ENCODE measurements at places on chromosomes 6 and 20. TPM values are rescaled to one million over a fixed set of nuclear protein-coding genes. Genes with fewer than 3 reads are reported as not detected.

- DNase-seq: no peak
Measured at GRCh38 chr6:31178143-31179041, 7.9 kb upstream of the POU5F1 start.

DNA sequence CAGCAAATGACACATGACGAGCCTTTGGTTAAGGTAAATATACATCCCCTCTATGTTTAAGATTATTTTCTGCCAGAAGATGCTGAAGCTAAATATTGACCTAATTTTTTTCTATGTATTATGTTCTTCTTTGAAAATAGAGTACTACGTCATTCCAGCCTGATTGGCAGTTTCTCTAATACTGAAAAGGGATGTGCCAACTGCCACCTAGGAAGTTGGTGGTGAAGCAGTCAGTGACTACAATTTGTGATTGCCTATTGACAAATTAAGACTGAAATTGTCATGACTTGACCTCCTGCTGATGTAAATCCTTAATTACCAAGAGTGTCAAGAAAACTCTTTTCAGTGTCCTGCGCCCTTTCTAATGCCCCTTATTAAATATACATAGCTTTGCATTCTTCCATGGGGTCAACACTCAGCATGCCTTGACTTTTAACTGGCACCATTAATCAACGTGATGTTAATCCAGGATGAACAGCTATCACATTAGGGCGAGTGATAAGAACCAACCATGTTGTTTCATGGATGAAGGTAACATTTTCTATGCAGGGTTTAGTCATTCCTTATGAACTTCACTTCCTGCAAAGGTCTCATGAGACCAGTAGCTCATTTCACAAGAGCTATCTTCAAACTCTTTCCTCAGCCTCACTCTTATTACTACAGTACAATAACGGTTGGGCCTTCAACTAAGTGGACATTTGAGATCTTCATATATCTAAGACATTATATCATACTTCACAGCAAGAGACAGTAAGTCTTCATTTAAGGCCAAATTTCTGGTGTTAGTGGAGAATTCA lies 22.5 kb upstream of the SGK1 start:
- no peak for DNase-seq

DEF6 gene
- 1.3 TPM for total RNA-seq

HSF2 gene
- 24.4 TPM for total RNA-seq

NNAT gene
- total RNA-seq: not detected
